Ovary (tissue), 10 donors: ENCODE measurements at places on chromosomes 1 and 21. TPM values are rescaled to one million over a fixed set of nuclear protein-coding genes. Genes with fewer than 3 reads are reported as not detected.

The CD84 gene
- total RNA-seq, result 1.5 TPM

The CCDC185 gene
- total RNA-seq, result not detected

The BMP8A gene
- 2.0 TPM for total RNA-seq

The OR2T6 gene
- not detected for total RNA-seq

The RNU1-4 gene
- total RNA-seq, result 2,112 TPM
